ENCODE measurements at places on chromosomes 11 and 22.

- DNase-seq = no peak
Observed at GRCh38 chr11:29527391-29527936, 489.4 kb downstream of the KCNA4 start.

- DNase-seq = no peak
Observed at GRCh38 chr11:94315664-94316063, 11.3 kb downstream of the IZUMO1R start.

GRCh38 chr11:70127653-70128434, 49.7 kb downstream of the ANO1 start:
- no peak for DNase-seq

GRCh38 chr22:25370322-25370721, 150.9 kb downstream of the CRYBB2 start:
- DNase-seq = no peak

- DNase-seq = no peak
Observed at GRCh38 chr11:8062781-8063257, 18.2 kb upstream of the TUB start.

GRCh38 chr11:79296141-79296540, 144.7 kb downstream of the TENM4 start:
- no peak for DNase-seq

GRCh38 chr22:31526270-31526669, 29.9 kb downstream of the SFI1 start:
- DNase-seq = peak; percentile 42

Measured in stimulated activated CD4-positive, alpha-beta T cell treated with anti-CD3 and anti-CD28 coated beads, Interleukin-15, amount 100 ng/mL, for 48 hours (primary cell).